ENCODE measurements at places on chromosomes 13 and 19. TPM values are rescaled to one million over a fixed set of nuclear protein-coding genes. Genes with fewer than 3 reads are reported as not detected.

CEACAM8 gene
- total RNA-seq, result not detected

ZNF558 gene
- total RNA-seq, result 11.7 TPM

RFX1 gene
- 2.3 TPM for total RNA-seq

PSG11 gene
- total RNA-seq, result not detected

DENND1C gene
- not detected for total RNA-seq

IFI30 gene
- 29.0 TPM for total RNA-seq

FCAR gene
- not detected for total RNA-seq

SNAPC2 gene
- total RNA-seq, result 17.7 TPM

MICU2 gene
- total RNA-seq, result 56.6 TPM

NCAN gene
- not detected for total RNA-seq

PDE4A gene
- 4.8 TPM for total RNA-seq

KLHL1 gene
- total RNA-seq, result not detected

ZSCAN4 gene
- not detected for total RNA-seq

FLT1 gene
- 23.2 TPM for total RNA-seq

- DNase-seq, result peak; percentile 52
Measured at GRCh38 chr19:7522923-7523667, 671 bp downstream of the MCOLN1 start.

GRCh38 chr13:45896285-45896684 is 44.7 kb upstream of the SIAH3 start:
- DNase-seq, result no peak

- no peak for DNase-seq
Measured at GRCh38 chr13:98511435-98511834, 65.5 kb downstream of the STK24 start.

DNA sequence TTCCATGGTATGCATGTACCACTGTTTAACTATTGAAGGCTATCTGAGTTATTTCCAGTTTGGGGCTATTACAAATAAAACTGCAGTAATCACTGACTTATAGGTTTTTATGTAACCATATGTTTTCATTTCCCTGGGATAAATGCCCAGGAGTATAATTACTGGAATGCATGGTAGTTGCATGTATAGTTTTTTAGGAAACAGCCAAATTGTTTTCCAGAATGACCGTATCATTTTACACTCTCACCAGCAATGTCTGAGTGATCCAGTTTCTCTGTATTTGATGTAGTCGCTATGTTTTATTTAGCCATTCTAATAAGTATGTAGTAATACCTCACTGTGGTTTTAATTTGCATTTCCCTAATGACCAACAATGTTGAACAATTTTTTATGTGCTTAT is 42.0 kb downstream of the CYSLTR2 start:
- no peak for DNase-seq

- no peak for DNase-seq
Measured at GRCh38 chr13:109428146-109428545, 358.2 kb downstream of the IRS2 start.

DNA sequence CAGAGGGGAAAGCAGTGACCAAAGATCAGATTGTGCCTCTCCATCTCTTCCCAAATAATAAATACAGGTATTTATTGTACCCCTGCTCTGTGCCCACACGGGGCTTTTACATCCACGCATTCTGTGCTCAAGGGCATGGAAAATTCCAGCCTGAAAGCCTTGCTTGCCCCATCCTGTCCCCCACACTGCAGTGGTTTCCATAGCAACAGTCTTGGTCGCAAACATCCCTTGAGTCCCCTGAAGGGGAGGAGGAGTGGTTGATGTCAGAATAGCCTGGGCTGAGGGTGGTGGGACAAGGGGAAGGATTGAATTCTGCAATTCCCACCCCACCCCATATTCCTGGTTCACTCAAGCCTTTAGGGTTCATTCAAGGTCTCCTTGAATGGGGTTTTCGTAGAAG is 41.0 kb upstream of the USP29 start:
- DNase-seq, result no peak

DNA sequence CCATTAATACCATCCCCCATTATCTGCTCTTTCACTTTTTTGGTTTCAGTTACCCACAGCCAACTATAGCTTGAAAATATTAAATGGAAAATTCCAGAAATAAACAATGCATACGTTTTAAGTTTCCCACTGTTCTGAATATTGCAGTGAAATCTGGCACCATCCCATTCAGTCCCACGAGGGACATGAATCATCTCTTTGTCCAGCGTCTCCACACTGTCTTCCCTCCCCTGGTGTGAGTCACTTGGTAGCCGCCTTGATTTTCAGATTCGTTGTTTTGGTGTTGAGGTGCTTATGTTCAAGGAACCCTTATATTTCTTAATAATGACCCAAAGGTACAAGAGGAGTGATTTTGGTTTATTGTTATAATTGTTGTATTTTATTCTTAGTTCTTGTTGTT is 246.1 kb downstream of the DCT start:
- DNase-seq, result peak; percentile 91

DNA sequence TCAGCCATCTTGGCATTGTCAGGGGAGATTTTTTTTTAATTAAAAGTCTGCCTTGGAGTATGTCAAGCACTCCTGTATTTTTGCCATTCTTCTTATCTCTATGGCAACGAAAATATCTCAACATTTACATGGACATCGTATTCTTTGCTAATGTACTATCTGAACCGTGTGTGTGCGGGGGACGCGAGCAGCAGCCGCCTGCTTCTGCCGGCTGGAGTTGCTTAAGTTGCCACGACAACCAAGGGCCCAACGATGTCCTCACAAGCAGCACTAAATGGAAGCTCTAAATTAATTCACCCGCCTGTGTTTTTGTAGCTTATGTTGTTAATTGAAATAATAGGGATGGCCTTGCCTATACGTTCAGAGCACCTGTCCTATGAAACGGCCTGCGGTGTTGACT is 309.5 kb downstream of the TEX29 start:
- DNase-seq, result no peak

DNA sequence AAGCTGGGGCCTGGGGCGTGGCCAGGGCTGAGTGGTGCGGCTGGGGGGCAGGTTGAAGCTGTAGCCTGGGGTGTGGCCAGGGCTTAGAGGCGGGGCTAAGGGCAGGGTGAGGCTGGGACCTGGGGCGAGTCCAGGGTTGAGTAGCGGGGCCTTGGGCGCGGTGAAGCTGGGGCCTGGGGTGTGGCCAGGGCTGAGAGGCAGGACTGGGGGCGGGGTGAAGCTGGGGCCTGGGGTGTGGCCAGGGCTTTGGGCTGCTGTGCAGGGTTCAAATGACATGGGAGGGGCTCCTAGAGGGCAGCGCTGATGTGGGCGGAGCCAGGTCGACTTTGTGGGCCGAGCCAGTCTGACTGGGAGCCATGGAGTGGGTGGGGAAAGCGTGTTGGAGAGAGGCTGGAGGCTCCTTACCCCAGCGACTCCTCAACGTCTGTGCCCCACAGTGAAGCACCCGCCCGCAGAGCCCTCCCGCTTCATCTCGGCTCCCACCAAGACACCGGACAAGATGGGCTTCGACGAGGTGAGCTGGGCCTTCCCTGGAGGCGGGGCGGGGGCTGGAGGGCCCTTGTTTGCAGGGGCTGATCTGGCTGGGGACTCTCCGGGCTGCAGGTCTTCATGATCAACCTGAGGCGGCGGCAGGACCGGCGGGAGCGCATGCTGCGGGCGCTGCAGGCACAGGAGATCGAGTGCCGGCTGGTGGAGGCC is 21.5 kb downstream of the COLGALT1 start:
- peak; percentile 44 for DNase-seq

GRCh38 chr19:4487572-4487971 is 15.5 kb downstream of the HDGFL2 start:
- DNase-seq, result no peak

DNA sequence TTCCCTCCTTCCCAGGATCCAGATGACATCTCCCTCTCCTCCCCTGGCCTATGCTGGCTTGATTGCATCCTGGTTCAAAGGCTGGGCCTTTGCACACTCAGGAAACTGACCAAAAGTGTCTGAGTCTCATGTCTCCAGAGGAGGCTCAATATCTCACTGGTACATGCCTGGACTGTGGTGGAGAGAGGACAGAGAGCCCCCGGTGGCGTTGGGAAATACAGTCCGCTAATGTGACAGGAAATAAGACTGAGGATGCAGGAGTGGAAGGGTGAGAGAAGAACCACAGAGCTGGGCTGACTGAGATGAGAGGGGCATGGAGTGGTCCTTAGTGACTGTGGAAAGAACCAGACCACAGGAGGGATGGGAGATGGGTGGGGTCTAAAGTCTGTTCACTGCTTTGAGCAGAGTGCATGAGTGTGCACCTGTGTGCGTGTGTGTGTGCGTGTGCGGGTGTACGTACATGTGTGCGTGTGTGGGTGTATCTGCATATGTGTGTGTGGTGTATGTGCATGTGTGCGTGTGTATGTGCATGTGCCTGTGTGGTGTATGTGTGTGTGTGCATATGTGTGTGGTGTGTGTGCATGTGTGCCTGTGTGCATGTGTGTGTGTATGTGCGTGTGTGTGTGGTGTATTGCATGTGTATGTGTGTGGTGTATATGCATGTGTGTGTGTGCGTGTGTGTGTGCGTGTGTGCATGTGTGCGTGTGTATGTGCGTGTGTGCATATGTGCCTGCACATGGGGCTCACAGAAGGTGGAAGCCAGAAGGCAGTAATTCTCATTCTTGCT is 1.9 kb downstream of the SIGLEC5 start:
- DNase-seq, result no peak

- no peak for DNase-seq
Measured at GRCh38 chr13:114077099-114077932, 55.1 kb downstream of the RASA3 start.

DNA sequence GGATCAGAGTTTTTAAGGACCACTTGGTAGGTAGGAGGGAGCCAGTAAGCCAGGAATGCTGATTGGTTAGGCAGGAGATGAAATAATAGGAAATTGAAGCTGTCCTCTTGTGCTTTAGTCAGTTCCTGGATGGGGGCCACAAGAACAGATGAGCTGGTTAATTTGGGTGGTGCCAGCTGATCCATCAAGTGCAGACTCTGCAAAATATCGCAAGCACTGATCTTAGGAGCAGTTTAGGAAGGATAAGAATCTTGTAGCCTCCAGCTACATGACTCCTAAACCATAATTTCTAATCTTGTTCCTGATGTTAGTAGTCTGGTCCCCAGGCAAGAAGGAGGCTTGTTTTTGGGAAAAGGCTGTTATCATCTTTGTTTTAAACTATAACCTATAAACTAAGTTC is 117.9 kb upstream of the GPR12 start:
- no peak for DNase-seq

DNA sequence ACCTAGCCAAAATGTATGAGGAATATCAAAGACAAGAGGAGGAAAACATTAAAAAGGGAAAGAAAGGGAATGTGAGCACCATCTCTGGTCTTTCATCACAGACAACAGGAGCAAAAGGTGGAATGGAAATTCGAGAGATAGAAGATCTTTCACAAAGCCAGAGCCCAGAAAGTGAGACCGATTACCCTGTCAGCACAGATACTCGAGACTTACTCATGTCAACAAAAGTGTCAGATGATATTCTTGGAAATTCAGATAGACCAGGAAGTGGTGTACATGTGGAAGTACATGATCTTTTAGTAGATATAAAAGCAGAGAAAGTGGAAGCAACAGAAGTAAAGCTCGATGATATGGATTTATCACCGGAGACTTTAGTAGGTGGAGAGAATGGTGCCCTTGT is 217.0 kb downstream of the NBEA start:
- DNase-seq, result no peak

DNA sequence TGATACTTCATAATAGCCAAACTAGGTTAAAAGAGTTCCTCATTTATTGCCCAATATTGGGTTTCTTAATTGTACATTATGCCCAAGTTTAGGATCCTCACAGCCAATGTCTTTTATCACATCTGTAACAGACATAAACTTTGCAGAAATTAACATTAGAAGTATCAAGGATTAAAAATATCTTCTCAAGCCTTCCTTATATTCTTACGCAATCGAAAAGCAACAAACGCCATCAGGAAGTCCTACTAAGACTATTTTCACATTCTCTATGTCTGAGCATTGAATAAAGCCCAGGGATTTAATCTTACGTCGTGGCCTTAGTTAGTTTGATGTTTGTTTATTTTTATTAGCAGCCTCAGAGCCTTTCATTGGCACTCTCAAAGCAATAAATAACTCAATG is 1660.4 kb upstream of the MIR17HG start:
- DNase-seq, result no peak

- DNase-seq, result no peak
Measured at GRCh38 chr19:28915737-28916460, 297.1 kb downstream of the UQCRFS1 start.

DNA sequence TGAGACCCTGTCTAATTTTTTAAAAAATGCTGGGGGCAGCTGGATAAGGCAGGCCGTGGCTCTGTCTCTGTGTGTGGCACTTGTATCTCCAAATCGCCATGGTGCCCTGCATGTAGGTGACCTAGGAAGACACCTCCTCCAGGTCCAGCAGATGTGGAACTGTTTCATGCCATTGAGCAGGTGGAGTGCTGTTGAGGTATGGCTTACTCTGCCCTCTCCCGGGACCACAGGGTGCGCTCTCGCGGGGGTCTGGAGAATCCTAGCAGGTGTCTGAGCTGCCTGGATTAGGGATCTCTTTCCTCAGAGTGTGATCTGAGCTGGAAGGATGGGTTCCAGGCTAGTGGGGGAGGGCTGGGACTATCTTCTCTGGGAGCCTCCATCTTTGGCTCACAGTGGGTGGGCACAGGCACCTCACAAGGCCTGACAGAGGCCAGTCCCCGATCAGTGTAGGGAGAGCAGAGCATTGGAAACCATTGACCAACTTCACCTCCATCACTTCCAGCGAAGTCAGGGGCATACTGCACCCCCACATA is 67.7 kb upstream of the TM9SF2 start:
- no peak for DNase-seq

- no peak for DNase-seq
Measured at GRCh38 chr13:103539265-103539664, 473.0 kb upstream of the SLC10A2 start.

- DNase-seq, result no peak
Measured at GRCh38 chr13:36548129-36548528, 115.8 kb downstream of the CCNA1 start.

DNA sequence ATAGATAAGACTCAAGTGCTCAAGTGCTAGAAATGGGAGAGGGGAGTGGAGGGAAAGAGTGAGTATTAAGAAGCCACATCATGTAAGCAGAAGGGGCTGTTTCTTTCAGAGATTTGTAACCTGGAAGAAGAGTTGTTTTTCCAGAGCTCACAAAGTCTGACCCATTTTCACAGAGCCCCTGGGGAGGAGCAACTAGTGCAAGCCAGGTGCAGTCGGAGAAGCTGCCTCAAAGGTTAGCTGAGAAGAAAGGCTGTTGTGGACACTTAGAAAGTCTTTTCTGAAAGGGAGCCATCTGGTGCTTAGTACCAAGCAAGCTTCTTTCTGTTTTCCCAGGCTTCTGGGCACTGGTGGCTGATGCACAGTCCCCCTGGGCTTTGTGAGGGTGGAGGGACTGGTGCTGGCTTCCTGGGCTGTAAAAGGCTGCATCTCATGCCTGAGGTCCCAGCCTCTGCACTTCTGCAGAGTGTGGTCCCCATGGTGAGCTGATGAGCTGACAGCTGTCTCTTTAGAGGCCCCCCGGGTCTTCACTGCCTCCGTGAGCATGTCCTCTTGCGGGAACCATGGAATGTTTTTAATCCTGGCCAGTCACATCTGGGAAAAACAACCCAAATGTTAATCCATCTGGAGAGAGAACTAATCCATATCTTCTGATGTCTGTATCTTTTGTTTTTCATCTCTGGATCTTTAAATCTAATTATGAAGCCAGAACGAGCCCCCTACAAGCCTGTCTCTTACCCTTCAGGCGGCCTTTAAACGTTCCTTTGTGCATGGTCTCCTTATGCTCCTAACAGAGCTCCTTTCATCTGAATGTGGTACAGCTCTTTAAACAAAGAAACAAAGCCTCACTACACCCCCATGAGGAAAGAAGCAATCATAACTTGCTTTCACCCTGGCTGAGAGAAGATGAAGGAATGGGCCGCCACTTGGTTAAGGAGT is 40.2 kb downstream of the OLFM4 start:
- no peak for DNase-seq

- DNase-seq, result no peak
Measured at GRCh38 chr13:63438951-63439350, 2023.3 kb upstream of the PCDH20 start.

All from fibroblast of villous mesenchyme (primary cell).